A549 (cell line): ENCODE measurements at places on chromosomes 4 and X.

GRCh38 chrX:52553995-52554642, 37.3 kb upstream of the XAGE1B start:
- DNase-seq, result no peak

GRCh38 chr4:159363361-159363760, 260.5 kb downstream of the RAPGEF2 start:
- no peak for DNase-seq

DNA sequence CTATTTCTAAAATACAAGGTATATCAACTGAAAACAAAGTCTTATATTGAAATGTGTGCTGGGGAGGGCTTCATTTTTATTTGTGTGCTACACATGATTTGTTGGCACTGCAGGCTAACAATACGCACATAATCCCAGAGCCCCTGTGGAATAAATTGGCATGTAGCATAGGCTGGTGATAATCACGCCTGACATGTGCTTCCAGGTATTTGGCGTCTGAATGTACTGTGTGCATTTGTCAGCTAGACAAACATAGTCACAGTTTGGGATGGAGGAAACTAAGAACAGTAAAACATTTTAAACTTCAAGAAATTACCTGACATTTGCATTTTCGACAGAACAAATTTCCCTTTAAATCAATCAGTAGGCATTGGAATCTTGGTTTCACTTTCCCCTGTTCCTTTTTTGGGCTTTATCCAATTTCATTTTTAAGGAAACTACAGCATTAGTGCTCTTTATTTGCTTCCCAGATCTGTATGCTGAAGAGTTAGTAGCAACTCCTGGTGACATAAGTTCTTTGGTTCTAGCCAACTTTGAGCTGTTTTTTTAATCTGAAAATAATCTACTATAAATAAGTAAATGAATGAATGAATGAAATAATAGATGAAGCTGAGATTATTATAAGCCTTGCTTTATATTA, 472.3 kb downstream of the PDHA2 start:
- no peak for DNase-seq

GRCh38 chr4:26074712-26075430, 160.9 kb downstream of the SMIM20 start:
- DNase-seq, result no peak

DNA sequence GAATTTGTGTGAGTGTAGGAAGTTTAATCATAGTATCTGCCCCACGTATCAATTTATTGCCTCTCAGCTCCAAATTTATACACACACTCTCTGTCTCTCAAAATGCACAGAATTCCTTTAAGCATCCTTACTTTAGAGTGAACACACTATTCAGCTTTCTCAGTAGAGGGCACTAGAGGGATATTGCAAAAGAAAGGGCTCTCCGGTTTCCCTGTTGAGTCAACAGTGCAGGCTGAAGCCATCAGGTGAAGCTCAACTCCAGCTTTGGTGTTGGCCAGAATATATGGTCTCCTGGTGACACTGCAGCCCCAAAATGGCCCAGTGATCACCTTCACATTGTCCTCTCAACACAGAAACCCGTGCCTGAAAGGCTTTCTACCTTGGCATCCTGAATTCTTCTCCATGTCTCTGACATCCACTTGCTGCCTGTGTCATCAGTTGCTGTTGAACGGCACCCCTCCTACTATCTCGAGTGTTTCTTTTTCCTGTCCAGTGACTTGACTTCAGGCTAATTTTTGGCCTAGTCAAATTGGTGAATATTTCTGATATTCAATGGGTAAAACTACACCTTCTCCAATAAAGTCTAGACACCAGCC, 670.5 kb downstream of the GABRG1 start:
- no peak for DNase-seq

- no peak for DNase-seq
These were observed 59.2 kb upstream of the TMEM164 start for GRCh38 chrX:109943740-109944092.
